Thoracic aorta endothelial cell (primary cell): ENCODE measurements at places on chromosomes 4 and X. TPM values are rescaled to one million over a fixed set of nuclear protein-coding genes. Genes with fewer than 3 reads are reported as not detected.

SPOCK3 gene
- total RNA-seq = 0.43 TPM in 1 of 2 replicates, not detected in the other

RBM46 gene
- not detected in 2 replicates for total RNA-seq

RAB33A gene
- total RNA-seq = 0.27 and 0.43 TPM in 2 replicates

FAM236C gene
- not detected in 2 replicates for total RNA-seq

EXOC1L gene
- not detected in 2 replicates for total RNA-seq

GSX2 gene
- not detected in 2 replicates for total RNA-seq

LAMP2 gene
- 163 and 192 TPM in 2 replicates for total RNA-seq

FRMD7 gene
- total RNA-seq = not detected in 2 replicates

HSFX4 gene
- total RNA-seq = not detected in 2 replicates

FAM236B gene
- total RNA-seq = not detected in 2 replicates

CLDN22 gene
- not detected in 2 replicates for total RNA-seq

DNASE1L1 gene
- total RNA-seq = 72.6 and 76.0 TPM in 2 replicates

ENOX2 gene
- 13.7 and 17.3 TPM in 2 replicates for total RNA-seq

CRMP1 gene
- 0.53 TPM in 1 of 2 replicates, not detected in the other for total RNA-seq

EREG gene
- total RNA-seq = not detected in 2 replicates

SERPINA7 gene
- not detected in 2 replicates for total RNA-seq

ARL9 gene
- total RNA-seq = 0.14 TPM in 1 of 2 replicates, not detected in the other

HTN1 gene
- total RNA-seq = not detected in 2 replicates

STARD8 gene
- 6.9 and 20.2 TPM in 2 replicates for total RNA-seq

XG gene
- 0.80 and 4.9 TPM in 2 replicates for total RNA-seq

NALF2 gene
- total RNA-seq = not detected in 2 replicates

ZNF157 gene
- under 0.01 TPM in 1 of 2 replicates, not detected in the other for total RNA-seq

SHROOM4 gene
- total RNA-seq = 54.1 and 82.8 TPM in 2 replicates

ZIC3 gene
- not detected in 2 replicates for total RNA-seq

OPRPN gene
- total RNA-seq = not detected in 2 replicates

FAM236D gene
- total RNA-seq = not detected in 2 replicates

TASL gene
- not detected in 2 replicates for total RNA-seq

RBM47 gene
- 0.13 and 0.22 TPM in 2 replicates for total RNA-seq

MAGEE2 gene
- not detected in 2 replicates for total RNA-seq

SLITRK2 gene
- total RNA-seq = not detected in 2 replicates

HSD17B13 gene
- 0.07 and 0.13 TPM in 2 replicates for total RNA-seq

CORIN gene
- under 0.01 and 0.14 TPM in 2 replicates for total RNA-seq
